ENCODE measurements at places on chromosomes 13 and 19.

- no peak for DNase-seq
Measured at GRCh38 chr13:99307648-99308339, 595 bp upstream of the GPR183 start.

DNA sequence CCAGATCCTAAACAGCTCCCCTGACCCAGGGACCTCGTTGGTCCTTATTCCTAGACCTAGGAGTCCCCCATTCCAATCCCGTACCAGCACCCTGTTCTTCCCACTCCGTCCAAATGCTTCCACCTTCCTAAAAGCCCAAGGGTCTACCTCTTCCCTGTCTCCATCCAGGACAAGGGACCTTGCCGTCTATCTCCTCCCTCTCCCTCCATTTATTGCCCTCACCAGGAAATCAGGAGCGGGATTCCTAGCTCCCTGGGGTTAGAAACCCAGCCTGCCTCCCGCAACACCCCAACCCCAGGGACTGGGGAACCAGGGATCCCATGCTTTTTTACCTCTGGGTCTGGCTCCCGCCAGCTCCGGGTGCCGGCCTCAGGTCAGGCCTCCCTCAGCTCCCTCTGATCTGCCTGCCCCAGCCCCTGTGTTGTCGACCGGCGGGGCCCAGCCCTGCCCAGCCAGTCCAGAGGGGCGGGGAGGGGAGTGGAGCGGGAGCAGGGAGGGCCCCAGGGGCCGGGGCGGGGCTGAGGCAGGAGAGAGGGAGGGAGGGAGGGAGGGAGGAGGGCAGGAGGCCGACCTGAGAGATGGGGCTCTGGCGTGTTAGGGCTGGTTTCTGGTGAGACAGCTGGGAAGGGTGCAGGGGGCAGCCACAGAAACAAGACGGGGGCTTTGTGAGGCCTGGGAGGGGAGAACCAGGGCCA is at the start of gene B3GNT8:
B3GNT8 (minus strand) TSS at position 423 of the 695 bp plus-strand sequence. CDS start 596 bp downstream, outside the sequence.
- no peak for DNase-seq

- no peak for DNase-seq
Measured at GRCh38 chr19:17703824-17704463, 15.3 kb upstream of the MAP1S start.

- no peak for DNase-seq
Measured at GRCh38 chr19:52590728-52591127, 20.6 kb downstream of the ZNF701 start.

GRCh38 chr13:111947876-111948275 is 119.1 kb upstream of the SOX1 start:
- DNase-seq, result no peak

DNA sequence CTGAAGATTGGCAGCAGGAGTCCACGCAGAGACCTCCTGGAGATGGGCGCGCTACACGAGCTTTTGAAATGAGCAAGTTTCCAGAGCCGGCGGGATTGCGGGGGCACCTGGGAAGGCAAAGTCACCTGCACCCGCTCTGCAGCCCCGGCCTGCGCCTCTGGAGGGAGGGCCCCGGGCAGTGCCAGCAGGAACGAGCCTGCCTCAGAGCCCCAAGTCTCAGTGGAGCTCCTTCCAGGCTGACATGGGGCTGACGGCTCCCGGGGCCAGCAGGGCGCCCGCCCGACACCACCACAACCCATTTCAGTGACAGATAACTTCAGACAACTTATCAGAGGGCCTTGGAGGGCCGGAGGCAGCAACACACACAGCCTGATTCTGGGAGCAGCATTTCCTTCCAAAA is 45.0 kb downstream of the RASA3 start:
- no peak for DNase-seq

GRCh38 chr13:33644581-33645543 is 173.1 kb upstream of the RFC3 start:
- DNase-seq, result no peak

- no peak for DNase-seq
Measured at GRCh38 chr13:107961849-107962608, 253.3 kb downstream of the LIG4 start.

GRCh38 chr13:110001670-110002275 is 215.4 kb upstream of the IRS2 start:
- no peak for DNase-seq

- DNase-seq, result no peak
Measured at GRCh38 chr19:10535613-10536012, 8.1 kb upstream of the ATG4D start.

DNA sequence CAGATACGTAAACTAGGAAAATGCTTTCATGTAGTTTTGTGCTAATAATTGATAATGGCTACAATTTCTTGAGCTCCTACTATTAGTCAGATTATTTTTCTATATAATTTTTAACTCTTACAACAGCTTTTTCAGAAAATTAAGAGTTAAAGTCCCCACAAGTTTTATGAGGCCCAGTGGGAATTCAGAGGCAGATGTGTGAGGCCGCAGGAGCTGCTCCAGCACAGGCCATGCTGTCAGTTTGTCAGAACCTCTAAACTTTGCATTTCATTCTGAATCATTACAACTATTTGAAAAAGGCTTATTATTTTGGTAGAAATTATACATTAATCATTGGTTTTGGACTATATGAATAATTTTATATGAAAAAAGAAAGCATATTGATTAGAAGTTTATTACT is 370.8 kb downstream of the MYO16 start:
- no peak for DNase-seq

DNA sequence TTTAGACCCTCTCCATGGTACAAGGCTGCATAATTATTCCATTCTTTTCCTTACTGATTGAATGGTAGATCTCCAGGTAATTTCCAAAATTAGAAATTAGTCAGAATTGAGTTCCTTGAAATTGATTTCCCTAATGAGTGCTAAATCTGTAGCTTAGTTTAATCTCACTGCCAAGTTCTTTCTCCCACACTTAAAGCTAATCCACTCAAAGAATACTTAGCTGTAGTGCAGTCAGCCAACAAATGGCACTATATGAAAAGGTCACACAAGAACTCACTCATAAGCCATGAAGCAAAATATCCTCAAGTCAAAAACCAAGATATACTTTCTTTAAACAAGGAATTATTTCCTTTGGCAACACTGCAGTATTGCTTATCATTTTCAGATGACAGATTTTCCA is 62.0 kb downstream of the XPO4 start:
- no peak for DNase-seq

DNA sequence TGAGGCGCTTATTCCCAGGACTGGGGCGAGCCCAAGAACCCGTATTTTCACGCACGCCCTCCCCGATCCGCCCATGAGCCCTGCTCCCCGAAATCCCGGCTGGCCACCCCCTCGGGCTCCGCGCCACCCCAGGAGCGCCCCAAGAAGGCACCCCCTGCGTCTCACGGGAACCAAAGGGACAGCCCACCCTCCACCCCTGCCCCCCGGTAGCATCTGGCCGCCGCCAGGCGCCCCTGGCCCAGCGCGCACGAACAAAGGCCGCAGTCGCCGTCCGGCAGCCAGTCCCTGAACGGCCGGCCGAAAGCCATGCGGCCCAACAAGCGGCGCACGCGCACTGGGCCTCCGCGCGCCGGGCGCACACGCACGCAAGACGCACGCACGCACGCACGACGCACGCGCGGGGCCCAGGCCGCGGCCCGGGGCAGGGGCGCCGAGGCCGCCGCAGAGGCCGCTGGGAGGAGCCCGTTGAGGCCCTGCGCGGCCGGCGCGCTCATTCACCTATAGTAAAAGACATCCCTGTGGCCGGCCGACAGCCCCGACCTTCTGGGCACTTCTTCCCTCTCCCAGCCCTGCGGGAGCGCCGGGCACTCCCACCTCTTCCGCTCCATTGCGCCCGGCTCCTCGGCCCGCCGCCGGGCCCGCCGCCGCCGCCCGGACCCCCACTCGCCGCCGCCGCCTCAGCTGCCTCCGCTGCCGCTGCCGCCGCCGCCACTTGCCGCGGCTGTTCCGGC is 476 bp downstream of the MBD3 start:
- DNase-seq, result peak; percentile 71

- DNase-seq, result no peak
Measured at GRCh38 chr13:23753458-23753857, 135.7 kb downstream of the MIPEP start.

- DNase-seq, result no peak
Measured at GRCh38 chr13:60617991-60618733, 221.1 kb downstream of the TDRD3 start.

GRCh38 chr19:39014037-39014436 is 18.3 kb downstream of the FBXO27 start:
- DNase-seq, result no peak

DNA sequence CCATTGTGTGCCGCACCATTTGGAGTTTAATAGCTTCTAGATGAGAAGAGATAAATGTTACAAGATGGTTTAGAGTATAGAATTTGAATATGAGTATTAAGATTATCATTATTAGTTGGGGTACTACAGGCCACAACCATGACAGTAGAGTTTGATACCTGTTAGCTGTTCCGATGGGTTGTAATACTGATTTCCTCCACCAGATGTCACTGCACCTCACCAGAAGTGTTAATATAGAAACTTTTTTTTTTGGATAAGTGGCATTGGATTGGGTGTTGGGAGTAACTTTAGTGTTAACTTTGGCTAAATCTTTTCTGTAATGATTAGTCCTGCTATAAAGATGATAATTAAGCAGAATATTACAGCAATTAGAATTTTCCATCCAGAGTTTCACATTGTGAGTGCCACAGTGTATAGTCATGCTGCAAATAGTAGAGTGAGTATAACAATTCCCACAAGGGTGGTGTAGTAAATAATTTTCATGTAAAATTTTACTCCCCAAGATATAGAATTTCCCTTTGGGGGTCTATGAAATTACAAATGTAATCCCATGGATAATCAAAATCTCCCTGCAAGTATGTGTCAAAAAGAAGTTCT is 56.3 kb downstream of the PSG3 start:
- no peak for DNase-seq

- no peak for DNase-seq
Measured at GRCh38 chr13:65889368-65889767, 1340.8 kb downstream of the PCDH9 start.

GRCh38 chr13:113273851-113274590 is 23.0 kb upstream of the LAMP1 start:
- DNase-seq, result no peak

DNA sequence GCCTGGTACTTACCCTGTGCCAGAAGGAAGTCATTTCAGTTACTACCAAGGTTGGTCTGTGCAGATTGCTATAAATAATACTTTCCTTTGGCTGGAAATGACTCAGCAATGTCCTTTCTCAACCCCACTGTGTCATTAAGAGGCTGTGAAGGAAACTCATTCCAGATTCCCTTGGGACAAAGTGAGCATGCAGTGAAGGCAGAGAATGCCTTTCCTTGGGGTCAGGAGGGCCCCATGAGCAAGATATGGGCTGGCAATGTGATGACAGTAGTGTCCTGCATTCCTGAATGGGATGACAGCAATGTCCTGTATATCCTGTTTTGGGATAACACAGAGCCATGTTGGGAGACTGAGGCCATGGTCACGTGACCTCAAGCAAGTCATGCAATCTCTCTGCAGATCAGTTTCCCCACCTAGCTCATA is 213.1 kb upstream of the TMTC4 start:
- DNase-seq, result no peak

DNA sequence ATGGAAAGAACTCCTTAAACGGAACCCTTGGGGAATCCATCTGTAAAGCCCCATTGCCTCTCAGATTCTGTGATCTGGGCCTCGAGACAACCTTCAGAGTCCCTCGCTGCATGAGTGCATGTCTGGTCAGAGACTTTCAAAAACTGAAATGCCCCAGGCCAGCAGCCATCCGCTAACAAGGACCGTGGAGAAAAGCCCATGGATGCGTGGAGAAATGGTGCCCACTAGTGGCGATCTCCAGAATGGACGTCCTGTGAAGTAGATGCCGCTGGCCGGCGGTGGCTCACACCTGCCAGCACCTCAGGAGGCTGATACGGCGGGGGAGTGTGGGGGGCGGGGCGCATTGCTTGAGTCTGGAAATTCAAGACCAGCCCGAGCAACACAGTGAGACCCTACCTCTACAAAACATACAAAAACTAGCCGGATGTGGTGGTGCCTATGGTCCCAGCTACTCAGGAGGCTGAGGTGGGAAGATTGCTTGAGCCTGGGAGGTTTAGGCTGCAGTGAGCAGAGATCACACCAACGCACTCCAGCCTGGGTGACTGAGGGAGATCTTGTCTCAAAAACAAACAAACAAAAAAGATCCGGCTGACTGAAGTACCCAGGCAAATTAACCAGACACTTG is 7.9 kb upstream of the CDC16 start:
- DNase-seq, result peak; percentile 88

GRCh38 chr13:24141333-24141910 is 19.1 kb upstream of the SPATA13 start:
- no peak for DNase-seq

- no peak for DNase-seq
Measured at GRCh38 chr19:16400911-16401591, 70.7 kb downstream of the EPS15L1 start.

DNA sequence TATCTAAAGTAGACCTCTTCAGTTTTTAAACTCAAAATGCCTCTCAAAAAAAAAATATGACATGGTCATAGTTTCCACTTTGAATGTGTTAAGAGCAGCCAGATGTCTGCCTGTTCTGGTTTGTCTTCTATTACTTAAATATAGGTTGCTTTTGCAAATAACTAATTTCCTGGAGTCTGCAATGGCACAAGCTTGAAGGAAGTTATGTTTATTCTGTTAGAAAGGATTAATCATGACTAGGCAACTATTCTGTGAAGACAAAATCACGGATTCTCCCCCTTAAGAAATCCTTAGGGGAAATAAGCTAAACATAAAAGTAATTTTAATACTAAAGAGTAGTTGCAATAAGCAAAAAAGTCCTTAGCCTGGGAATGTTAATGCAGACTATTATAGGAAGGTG is 26.3 kb downstream of the SKA3 start:
- DNase-seq, result no peak

DNA sequence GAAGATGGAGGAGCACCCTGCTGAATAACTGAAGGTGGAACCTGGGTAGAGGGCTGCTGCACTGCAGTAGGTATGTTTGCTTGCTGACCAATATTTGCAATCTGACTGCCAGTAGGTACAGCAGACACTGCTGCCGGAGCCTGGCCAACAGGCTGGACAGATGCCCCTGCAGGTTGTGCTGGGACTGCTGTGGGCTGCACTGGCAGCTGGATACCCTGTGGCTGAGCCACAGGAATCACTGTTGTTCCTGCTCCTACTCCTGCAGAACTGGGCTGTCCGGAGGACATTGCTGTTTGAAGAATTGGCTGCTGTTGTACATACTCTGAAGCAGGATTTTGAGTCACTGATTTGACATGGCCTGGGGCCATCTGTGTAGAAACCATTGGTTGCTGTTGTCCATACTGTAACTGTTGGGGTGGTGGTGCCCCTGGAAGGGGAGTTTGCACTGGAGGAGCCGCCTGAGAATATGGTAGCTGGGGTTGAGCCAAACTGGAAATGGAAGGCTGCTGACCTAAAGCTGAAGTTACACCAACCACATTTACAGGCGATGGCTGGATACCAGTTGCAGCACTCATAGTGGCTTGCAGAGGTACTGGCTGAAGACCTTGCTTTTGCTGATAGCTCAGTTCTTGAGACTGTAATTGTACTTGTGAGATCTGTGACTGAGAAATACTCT is 2.2 kb downstream of the TSC22D1 start:
- DNase-seq, result no peak

GRCh38 chr13:106090001-106090400 is 445.5 kb downstream of the EFNB2 start:
- DNase-seq, result peak; percentile 34

- no peak for DNase-seq
Measured at GRCh38 chr13:55437162-55437561, 1703.6 kb upstream of the PRR20A start.

- DNase-seq, result peak; percentile 45
Measured at GRCh38 chr19:6739390-6739882, at the start of gene TRIP10. TRIP10 (plus strand) TSS chr19:6739680; CDS start chr19:6739762, 82 bp downstream.
